ENCODE measurements at places on chromosomes 7 and 10. TPM values are rescaled to one million over a fixed set of nuclear protein-coding genes. Genes with fewer than 3 reads are reported as not detected.

DNA sequence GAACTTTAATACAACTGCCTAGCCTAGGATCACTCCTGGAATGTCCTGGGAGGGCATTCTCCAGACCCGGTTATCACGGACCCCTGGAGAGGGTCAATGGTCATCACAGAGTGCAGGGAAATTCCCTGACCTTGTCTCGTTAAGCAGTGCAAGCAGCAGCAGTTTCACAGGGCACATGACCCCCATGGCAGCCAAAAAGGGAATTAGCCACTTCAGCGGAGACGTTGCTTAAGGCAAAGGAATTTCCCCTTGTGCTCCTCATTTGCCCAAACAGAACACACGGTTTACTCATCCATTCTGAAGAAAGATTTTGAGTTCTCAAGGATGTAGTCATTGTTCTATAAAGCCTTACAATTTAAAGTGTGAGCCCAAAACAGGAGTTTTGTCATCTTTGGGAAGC lies 260.3 kb downstream of the SNX13 start:
- DNase-seq = peak; percentile 44

GRCh38 chr10:123885406-123886170 lies 6.0 kb downstream of the CPXM2 start:
- DNase-seq = no peak

DNA sequence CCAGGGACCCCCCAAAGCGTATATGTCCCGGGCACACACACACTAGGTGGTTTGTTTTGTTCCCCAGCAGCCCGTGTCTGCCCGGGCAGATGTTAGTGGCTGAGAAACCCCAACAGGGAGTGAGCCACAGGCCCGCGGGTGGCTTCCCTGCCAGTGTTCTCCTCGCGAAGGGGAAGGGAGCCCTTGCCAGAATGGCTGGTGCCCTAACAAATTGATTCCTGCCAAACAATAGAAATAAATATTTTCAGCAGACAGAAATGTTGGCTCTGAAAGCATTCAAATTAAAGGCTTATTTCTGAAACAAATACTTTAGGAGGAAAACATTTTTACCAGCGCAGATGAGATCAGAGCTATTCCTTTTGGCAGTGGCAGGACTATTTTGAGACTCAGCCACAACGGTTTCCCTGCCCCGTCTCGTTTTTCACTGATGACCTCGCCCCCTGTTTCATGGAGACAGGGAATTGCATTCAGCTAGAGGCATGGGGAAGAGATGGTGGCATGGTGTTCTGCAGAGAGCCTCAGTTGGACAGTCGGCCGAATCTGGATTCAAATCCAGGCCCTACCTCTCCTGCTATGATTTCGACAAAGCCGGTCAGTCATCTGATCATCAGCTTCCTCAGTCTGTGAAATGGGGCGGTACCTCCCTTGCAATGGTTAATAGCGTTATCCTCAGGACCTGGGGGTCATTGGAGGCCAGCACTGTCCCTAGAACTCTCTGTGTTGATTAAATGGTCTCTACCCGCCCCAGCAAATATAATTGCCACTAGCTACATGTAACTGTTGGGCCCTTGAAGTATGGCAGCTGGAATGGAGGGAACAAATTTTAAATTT lies 84.5 kb downstream of the CUX1 start:
- DNase-seq = no peak

- no peak for DNase-seq
Observed at GRCh38 chr10:19577807-19578206, 238.4 kb upstream of the PLXDC2 start.

DNA sequence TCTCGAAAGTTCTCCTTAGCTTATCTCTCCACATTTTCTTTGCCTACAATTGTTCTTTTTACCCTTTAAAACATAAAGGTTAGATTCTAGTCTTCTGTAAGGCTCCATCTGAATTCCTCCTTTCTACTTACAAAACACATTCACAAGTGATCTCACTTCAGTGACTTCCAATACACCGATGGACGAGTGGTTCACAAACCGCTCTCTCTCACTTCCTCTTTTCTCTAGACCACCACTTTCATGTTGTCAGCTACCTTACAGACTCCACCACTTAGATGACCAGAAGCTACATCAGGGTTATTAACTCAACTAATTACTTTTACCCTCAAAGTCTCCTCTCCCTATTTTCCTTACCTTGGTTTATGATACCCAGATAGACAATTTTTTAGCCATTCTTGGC lies 11.8 kb downstream of the MET start:
- DNase-seq = no peak

DNA sequence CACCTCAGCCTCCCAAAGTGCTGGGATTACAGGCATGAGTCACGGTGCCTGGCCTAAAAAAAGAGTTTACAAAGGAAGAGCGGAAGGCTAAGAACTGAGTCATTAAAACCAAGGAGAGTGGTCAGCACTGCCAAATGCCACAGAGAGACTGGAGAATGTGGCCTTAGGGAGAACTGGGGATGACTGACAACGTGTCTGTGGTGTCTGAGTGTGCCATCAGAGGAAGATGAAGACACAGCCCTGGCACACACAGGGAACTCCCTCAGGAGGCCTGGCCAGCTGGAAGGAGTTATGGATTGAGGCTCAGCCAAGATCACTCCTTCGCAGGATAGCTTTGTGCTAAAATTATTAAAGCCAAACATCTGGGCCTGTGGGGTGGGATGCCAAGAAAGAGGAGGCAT lies 3.9 kb upstream of the INA start:
- DNase-seq = no peak

DNA sequence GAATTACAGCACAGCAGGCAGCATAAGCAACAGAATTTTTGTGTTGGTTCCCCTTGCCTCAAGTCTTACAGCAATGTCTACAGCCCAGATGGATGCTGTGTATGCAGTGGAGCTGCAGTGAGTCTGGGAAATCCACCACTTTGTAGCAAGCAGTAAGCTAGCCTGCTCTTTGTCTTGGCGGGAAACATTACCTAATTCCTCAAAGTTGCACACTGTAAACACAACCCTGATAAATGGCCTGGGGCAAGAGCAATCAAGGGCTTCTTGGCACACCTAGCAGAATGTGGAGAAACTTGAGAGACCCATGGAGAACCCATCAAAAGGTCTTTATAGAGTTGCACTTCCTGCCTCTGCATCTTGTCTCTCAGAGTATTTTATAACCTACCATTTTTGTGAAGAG lies 102.0 kb upstream of the FOXP2 start:
- no peak for DNase-seq

DNA sequence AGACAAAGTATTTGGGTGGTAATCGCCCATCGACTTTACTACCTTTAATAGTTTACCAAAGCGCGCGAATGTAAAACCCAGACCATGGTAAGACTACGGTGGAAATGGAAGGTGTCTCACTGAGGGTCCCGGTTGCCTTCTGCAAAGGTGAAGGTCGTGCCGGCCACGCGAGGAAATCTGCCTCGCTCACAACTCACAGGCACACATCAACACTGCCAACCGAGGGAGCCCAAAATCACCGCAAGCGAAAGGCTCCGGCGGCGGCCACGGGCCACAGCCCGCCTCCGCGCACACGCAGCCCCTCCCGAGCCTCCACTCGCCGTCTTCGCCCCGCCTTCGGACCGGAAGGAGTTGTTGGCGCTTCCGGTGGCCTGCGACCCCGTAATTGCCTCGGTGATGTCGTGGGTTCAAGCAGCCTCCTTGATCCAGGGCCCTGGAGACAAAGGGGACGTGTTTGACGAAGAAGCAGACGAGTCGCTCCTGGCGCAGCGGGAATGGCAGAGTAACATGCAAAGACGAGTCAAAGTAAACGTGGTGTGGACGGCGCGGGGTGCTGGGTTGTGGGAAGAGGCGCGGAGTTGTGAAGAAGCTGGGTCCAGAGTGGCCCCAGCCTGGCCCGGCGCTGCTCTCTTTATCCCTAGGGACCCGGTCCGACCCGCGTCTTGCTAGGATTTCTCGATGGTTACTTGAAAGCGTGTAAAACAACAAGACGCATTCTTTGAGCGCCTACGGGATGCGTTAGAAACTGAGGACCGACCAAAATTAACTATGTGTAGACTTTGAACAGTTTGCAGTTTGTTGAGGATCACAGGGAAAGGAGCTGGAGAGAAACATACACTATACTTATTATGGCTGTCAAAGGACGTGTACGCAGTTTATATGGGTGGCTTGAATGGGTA lies at the start of gene YAE1:
TSS of gene YAE1 (plus strand) at position 382 of the 899 bp plus-strand sequence. CDS start at position 397, 15 bp downstream.
- peak; percentile 91 for DNase-seq

DNA sequence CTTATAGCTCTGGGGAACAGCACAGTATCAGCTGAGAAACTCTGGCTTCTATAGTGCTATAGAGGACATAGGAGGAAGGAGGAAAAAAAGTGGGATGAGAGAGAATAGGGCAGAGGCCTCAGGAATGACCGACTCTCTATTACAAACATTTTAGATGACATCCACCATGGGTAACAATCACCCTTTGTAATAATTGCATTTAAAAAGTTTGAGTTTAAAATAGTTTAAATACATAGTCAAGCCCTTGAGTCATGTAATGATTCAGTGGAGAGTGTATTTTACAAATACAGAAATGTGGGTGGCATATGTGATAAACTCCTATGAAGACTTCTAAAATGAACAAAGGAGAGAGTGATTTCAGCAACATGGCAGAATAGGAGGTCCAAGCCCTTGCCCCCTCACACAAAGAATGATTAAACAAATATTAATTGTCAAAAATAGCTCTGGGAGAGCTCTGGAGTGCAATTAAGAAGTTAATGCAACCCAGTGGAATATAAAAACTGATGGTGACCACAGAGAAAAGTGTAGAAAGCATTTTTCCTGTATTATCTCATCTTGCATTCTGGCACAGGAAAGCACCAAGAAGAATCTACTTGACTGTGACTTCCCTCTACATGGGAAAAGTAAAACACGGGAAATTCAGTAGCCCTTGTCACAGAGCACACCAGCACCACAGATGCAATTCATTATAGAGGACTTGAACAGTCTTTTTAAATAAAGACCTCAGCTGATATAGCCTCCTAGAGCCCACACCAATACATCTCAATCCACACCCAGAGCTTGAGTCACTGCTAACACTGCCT lies 569.0 kb upstream of the SORCS1 start:
- no peak for DNase-seq

DNA sequence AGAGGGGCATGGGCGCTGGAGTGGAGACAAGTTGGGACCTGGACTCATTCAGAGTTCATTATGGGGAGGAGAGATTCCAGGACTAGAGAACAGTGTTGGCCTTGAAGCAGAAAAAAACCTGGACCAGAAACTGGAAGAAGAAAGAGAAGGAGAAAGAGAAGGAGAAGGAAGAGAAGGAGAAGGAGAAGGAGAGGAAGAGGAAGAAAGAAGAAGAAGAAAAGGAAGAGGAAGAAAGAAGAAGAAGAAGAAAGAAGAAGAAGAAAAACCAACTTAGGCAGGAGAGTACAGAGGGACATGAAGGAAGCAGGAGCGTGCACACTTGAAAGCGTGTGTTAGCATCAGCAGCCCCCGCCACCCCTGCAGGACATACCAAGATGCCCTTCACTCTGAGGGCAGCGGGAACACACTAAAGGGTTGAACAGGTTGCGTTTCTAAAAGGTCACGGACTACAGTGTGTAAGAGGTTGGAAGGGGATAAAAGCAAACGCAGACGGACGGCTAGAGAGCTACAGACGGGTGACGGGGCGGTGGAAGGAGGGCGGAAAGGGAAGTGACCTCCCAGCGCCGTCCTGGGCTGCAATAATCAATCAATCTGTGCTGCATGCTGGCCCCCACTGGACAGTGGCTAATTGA lies 95.3 kb downstream of the SEC61G start:
- no peak for DNase-seq

- no peak for DNase-seq
Observed at GRCh38 chr7:22732556-22733126, 5.6 kb downstream of the IL6 start.

- no peak for DNase-seq
Observed at GRCh38 chr7:139752604-139753003, 25.2 kb downstream of the HIPK2 start.

- no peak for DNase-seq
Observed at GRCh38 chr7:110358028-110358427, 732.9 kb upstream of the LRRN3 start.

DNA sequence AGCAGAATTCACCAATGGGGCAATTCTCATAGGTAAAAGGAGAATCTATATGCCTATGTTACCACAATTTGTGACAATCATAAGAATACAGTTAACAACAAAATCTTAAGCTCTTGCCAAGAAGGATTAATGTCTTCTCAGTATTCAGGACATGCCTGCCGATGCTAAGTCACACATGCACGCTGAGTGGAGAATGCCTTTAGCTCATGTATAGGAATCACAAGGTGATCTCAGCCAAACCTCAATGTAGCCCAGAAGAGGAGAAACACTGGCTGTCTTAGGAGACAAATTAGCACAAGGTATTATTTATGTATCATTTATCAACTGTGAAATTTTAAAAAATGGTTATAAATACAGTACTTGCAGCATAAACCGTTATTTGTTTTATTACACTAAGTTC lies 2.7 kb downstream of the HTR7 start:
- no peak for DNase-seq

SPDYE8 gene
- not detected for total RNA-seq

ARHGEF35 gene
- total RNA-seq = 57.0 TPM

ZNF775 gene
- 11.0 TPM for total RNA-seq

ABCA13 gene
- 2.5 TPM for total RNA-seq

GRM3 gene
- not detected for total RNA-seq

GTF2IRD1 gene
- total RNA-seq = 18.3 TPM

OR9A4 gene
- total RNA-seq = not detected

Measured in colonic mucosa (tissue), 4 donors.